ENCODE measurements at places on chromosomes 5 and 9.

GRCh38 chr5:71533615-71534014 is 53.5 kb upstream of the MCCC2 start:
- DNase-seq = no peak

DNA sequence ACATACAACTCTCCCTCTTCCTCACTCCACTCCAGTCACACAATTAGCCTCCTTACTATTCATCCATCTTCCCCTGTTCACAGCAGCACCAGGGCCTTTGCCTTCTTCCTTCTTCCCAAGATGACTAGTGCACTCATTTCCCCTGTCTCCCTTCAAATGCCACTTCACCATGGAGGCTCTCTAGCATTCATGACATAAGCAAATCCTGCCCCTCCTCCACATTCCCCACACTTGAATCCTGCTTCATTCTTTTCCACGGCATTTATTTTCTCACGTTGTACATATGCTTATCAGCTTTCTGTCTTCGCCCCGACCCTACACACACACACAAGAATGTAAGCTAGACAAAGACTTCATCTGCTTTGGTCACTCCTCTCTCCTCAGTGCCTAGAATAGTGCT is 133.3 kb downstream of the CDK5RAP2 start:
- DNase-seq = no peak

DNA sequence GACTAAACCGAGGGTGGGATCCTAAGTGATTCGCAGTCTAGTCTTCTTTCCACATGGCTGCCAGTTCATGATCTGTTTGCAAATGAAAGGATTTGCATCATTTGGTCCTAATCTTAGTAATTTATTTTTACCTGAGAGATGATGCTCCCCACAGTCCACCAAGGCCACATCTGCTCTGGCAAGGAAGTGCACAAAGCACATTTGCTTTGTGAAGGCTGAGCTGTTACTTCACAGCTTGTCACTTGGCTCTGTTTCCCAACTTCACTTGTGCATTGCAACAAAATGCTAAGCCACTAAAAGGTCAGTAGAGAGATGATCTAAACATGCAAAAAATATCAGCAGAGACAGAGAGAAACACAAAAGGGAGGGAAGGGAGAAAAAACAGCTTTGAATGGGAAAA is 128.5 kb upstream of the VLDLR start:
- no peak for DNase-seq

DNA sequence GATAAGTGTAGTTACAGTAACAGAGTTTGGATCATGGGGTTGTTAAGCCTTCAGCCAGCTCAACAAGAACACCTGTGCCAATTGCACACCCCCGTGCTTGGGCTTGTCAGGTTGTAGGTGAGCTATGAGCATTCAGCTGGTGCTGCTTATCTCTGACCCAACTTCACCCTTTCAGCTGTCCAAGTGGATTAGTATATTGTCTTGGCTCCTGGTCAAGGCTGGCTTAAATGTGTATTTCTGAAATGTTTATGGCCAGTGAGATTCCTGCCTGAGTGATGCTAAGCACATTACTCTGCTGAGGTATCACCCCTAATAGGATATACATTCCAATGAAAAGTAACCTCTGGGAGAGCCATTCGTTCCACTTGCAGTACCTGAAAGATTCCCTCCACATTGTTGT is 44.2 kb upstream of the LMNB1 start:
- no peak for DNase-seq

GRCh38 chr5:179380211-179381035 is 35.2 kb upstream of the ADAMTS2 start:
- DNase-seq = no peak

GRCh38 chr9:2027543-2028160 is 12.5 kb downstream of the SMARCA2 start:
- DNase-seq = no peak

DNA sequence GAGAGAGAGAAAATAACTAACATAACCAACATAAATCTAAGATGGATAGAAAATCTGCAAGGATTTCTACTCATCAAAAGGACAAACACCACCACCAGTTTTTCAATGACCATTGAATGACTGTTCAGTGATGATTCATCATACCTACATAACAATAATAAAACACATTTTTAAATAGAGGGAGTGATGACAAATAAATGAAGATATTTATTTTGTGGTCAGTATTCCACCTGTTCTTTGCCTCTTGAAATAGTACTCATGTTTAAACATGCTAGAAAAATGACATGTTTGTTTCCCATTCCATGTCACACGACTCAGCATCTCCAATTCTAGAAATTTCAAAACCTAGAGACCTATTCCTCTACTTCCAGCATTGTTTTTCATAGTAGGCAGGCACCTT is 34.6 kb upstream of the ADAMTS16 start:
- no peak for DNase-seq

DNA sequence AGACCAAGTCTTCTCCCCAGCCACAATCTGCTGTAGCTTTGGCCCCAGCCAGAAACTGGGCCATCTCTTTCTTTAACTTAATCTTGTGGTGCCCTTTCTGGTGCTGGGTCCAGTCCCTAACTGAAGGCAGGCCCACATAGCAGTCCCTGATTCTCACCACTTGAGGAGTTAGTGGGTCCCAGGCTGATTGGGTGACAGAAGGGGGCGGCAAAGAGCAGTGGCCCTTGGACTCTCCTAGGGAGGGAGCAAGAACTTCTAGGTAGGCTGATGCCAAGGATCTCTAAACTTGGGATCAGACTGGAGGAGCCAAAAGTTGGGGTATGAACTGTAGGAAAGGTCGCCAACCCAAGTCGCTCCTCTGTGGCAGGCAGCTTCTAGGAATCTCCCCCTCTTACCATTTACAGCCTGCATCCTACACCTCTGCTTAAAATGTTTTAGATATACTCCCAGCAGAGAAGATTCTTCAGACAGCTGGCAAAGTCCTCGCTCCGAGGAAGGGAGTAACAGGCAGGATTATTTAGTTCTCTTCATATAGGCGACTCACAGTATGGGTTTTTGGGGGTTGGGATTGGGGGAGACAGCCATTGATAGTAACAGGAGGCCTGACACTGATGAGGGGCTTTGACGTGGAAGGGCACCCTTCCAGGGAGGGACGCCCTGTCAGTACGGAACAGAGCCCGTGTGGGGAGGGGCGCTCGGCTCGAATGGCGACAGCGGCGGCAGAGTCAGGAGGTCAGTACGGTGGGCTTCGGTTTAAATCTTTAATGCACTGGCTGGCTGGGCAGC is 2.0 kb upstream of the CCL27 start:
- peak; percentile 68 for DNase-seq

DNA sequence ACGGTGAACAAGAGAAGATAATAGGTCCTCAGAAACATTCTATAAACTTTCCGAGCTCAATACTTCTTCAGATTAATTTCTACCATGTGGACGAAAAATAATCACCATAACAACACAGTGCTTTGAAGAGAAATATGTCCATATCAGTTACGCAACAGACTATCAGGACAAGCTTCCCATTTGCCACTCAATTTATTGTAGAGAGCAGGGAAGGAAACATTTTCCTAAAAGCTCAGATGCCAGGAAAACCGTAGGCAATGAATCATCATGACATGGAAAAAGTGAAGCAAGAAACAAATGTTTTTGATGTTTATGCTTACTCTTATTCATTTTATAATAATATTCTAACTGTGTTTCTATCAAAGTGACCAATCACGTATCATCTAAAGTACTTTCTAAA is 87.6 kb downstream of the S1PR3 start:
- DNase-seq = no peak

DNA sequence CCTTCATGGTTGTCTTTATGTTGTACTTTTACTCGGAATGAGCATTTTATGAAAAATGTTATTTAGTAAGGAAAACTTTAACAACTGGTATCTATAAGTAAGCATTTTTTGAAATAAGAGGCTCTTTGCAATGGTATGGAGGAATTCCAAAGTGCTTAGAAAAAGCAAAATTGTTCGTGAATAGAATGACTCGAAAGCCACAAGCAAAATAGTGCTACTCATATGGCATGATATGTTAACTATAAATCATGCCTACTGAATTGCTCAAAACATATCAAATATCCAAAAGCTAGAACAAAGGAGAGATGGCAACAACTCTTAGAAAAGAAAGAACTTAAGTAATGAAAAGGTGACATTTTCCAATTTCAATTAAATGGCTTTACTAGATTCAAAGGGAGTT is 216.3 kb downstream of the KIAA0825 start:
- no peak for DNase-seq

GRCh38 chr9:83633676-83634075 is 10.7 kb downstream of the IDNK start:
- no peak for DNase-seq

GRCh38 chr9:99752417-99753109 is 69.1 kb upstream of the NR4A3 start:
- no peak for DNase-seq

- DNase-seq = no peak
These were observed 379.5 kb upstream of the GRAMD2B start for GRCh38 chr5:126043688-126044087.

GRCh38 chr5:56480078-56480704 is 247.1 kb upstream of the ANKRD55 start:
- DNase-seq = peak; percentile 44

- no peak for DNase-seq
These were observed 75.4 kb downstream of the NREP start for GRCh38 chr5:111681414-111682120.

DNA sequence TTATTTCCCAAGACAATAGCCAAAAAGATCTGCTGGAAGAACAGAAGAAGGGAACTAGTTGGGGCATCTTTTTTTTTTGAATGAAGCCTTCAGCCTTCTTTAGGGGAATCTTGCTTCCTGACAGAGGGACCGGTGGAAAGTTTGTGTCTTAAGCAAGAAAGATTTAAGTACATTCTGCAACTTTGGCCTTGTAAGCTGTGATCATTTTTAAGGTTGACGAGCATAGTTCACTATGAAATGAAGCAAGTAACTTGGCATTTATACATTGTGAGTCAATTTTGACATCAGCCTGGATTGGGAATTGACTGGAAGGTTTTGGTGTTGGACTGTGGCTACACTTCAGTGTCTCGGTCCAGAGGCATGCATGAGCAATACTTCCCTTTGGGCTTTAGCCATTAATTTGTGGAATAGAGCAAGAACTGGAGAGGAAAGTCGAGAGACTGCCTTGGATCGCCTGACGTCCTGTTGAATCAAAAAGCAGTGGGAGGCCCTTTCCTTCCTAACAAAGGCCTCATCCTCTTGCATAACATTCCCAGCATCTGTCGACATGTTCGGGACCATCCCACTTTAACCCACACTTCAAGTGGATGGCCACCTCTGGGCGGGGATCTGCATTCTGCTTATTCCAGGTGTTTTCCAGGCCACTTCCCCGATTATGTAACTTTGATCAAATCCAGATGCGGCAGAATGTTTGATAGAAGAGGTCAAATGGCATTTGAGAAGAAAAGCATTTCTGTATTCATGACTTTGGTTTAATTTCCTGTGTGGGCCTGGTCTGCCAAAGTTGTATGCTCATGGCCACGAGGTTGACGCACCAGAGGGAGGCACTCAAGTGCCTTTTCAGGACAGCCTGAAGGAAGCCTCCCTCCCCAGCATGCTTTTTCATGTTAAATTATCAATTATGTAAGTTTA is 12.5 kb downstream of the ABL1 start:
- DNase-seq = no peak

DNA sequence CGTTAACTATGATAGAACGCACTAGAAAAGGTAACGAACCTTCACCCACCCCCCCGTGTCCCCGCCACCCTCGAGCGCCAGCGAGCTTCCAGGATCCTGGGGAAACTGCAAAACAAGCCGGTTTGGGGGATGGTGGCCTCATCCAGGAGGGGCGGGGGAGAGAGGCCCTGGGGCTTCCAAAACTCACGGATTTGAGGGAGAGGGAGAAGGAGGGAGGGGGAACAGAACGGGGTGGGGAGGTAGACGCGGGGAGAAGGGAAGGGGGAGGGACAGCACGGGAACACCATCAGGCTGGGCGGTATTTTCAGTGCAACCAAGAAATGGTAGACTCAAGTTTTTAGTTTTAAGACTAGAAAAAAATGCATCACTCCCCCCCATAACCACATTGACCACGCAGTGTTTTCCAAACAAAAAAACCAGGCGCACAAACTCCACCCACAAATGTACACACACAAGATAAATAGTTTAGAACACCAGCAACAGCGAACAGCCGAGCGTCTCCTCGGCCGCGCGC is 1.4 kb downstream of the NRARP start:
- no peak for DNase-seq

DNA sequence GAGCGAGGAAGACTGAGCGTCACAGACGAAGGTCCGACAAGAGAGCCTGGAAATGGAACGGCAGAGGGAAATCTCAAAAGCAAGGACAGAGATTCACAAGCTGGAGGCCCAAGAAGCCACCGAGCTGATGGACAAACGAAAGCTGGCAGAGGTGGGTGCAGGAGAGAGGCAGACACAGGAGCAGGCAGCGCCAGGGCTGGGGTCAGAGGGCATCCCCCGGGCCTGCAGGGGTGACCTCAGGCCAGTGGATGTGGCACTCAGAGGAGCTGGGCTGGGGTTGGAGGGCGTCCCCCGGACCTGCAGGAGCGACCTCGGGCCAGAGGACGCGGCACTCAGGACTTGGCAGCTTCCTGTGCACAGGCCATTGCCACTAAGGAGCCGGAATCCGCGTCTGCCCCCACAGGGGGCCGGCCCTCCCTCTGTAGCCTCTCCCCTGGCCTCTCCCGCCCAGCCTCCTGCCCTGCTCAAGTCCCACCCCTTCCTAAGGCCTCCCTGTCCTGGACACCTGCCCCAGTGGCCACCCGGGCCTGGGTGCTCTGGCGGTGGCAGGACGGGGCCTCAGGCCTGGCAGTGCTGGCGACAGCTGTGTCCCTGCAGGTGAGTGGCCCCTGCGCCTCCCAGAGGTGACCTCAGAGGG is 40.4 kb downstream of the EXD3 start:
- no peak for DNase-seq

DNA sequence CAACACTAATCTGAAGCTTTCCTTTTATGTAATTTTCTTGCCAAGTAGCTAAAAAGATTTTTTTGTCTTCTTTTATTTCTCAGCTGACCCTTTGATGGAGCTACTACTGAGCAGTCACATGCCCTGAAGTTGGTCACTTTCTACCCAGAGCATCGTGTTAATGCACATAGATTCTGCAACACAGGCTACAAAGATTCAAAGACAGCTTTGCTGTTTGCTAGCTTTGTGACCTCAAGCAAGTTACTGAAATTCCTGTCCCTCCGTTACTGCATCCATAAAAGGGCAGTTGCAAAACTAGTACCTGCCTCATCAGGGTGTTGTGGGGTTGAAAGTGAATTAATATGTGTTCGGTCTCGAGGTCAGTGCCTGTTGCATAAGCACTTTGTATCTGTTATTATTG is 179.9 kb downstream of the GAS1 start:
- DNase-seq = no peak

DNA sequence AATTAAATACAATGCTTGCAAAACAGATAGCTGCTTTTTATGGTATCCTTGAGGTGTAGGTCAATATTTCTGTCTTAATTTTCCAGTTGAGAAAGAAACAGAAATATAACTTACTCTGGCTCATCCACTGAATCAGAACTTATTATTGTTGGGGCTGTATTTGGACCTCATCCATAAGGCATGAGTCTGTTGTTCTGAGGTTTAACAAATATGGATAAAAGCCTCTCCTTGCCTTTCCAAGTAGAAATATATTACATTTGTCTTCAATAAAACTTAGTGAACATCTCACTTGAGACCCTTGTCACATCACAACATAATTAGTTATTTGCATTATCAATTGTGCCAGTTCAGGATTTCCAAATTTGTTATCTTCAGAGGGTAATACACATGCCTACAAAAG is 525.8 kb downstream of the AGTPBP1 start:
- DNase-seq = no peak

All from activated T-cell treated with anti-CD3 and anti-CD28 coated beads, Interleukin-2, amount 50 U/mL, for 1 hour (primary cell).